Uterus (tissue), 4 donors: ENCODE measurements at places on chromosomes 13 and 19. TPM values are rescaled to one million over a fixed set of nuclear protein-coding genes. Genes with fewer than 3 reads are reported as not detected.

Gene C19orf33
- total RNA-seq, result 4.1 TPM

Gene KLF1
- total RNA-seq, result not detected

- DNase-seq, result no peak
Measured at GRCh38 chr13:34065928-34066327, 248.0 kb downstream of the RFC3 start.

DNA sequence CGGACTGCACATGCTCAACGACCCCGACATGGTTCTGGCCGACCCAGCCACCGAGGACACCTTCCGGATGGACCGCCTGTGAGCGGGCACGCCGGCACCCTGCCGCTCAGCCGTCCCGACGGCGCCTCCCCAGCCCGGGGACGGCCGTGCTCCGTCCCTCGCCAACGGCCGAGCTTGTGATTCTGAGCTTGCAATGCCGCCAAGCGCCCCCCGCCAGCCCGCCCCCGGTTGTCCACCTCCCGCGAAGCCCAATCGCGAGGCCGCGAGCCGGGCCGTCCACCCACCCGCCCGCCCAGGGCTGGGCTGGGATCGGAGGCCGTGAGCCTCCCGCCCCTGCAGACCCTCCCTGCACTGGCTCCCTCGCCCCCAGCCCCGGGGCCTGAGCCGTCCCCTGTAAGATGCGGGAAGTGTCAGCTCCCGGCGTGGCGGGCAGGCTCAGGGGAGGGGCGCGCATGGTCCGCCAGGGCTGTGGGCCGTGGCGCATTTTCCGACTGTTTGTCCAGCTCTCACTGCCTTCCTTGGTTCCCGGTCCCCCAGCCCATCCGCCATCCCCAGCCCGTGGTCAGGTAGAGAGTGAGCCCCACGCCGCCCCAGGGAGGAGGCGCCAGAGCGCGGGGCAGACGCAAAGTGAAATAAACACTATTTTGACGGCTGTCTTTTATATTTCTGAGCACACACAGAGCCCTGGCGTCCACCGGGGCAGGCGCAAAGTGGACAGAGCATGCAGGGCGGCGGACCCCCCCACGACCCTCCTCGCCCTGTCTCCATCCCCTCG, 13.6 kb downstream of the COMP start:
- DNase-seq, result no peak

DNA sequence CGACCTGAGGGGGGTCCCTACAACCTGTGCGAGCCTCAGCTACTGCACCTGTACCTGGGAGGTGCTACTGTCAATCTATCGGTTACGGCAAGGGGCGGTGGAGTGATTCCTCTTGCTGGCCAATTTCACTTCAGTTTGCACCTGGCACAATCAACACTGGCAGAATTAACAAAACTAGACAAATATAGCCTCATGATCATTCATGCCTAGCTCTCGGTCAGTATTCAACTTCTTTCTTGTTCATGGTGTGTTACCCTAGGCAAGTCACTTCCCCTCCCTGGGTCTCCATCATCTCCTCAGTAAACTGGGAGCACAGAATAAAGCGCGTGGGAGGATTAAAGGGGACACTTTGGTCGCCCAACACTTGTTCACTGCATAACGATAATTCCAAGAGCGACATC, 618 bp downstream of the HAUS8 start:
- DNase-seq, result no peak

GRCh38 chr19:54158812-54159351, 639 bp downstream of the LENG1 start:
- no peak for DNase-seq

DNA sequence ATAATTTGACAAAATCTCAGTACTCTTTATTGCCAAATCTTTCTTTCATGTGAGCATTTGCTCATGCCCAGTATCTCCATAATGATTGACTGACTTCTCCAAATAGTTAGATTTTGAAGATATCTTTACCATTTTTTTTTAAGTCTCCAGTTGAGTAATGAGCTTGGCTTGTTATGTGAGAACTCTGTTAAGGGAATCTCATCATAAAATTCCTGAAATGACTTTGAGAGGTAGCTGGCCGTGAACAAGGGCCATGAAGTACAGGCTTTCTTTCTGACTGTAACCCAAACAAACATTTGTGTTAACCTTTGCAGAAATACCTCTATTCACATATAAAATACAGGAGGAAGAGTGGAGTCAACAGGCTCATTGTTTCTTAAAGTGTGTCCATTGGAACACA, 449.7 kb downstream of the IRS2 start:
- no peak for DNase-seq

DNA sequence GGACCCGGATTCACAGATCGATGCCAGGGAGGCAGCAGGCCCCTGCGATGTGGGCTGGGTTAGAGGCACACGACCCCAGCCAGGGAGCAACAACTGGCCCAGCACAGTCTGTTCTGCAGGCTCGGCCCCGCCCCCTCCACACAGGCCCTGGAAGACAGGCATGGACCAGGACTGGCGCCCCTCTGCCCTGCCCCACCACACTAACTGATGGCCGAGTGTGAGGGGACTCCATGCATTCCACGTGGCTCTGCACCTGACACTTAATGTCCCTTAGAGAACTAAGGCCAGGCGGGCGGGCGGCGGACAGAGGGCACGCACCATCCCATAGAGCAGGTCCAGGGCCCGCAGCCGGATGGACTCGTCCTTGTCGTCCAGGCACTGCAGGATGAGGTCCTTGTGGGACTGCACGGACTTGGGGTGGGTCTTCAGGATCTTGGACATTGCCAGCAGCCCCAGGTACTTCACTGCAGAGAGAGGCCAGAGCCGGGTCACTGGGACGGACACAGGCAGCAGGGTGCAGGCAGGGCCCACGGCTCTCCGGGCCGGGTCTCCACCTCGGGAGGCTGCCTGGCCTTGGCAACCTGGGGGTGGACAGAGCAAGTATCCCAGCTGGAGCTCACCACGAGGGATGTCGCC, 24.8 kb downstream of the IZUMO4 start:
- DNase-seq, result no peak

GRCh38 chr19:40626918-40627317, 25.7 kb downstream of the LTBP4 start:
- DNase-seq, result no peak

GRCh38 chr13:33931397-33932311, 113.7 kb downstream of the RFC3 start:
- DNase-seq, result no peak

DNA sequence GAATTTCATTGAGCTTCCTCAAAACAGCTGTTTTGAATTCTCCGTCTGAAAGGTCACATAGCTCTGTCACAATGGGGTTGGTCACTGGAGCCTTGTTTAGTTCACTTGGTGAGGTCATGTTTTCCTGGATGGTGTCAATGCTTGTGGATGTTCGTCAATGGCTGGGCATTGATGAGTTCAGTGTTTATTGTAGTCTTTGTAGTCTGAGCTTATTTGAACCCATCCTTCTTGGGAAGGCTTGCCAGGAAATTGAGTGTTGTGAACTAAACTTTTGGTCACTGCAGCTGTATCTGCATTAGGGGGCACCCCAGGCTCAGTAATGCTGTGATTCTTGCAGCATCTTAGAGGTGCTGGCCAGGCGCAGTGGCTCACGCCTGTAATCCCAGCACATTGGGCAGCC, 22.0 kb downstream of the BLOC1S3 start:
- DNase-seq, result peak; percentile 30

- DNase-seq, result no peak
Measured at GRCh38 chr13:92251671-92252210, 853.3 kb downstream of the GPC5 start.

DNA sequence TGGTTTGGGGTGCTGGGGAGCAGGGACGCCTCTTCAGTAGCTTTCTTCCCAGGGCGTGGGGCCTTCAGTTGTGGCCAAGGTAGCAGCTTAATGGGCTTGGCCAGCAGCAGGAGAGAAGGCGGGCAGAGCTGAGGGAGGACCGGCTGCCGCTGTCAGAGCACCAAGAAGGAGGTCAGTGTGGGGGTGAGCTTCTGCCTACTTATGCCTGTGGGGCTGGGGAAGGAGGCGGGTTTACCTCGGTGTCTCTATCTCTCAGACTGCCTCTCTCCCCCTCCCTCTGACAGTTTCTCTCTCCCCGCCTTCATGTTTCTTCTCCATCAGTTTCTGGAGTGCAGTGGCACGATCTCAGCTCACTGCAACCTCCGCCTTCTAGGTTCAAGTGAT, at the start of gene CAPN12:
TSS of gene CAPN12 (minus strand) at position 177 of the 384 bp plus-strand sequence. CDS start 309 bp downstream, outside the sequence.
- no peak for DNase-seq

- peak; percentile 68 for DNase-seq
Measured at GRCh38 chr19:2970201-2970835, 7.0 kb upstream of the TLE6 start.
